ENCODE measurements at places on chromosomes 5 and 9. TPM values are rescaled to one million over a fixed set of nuclear protein-coding genes. Genes with fewer than 3 reads are reported as not detected.

- no peaks in the 10 kb centered on the region for H3K27me3 ChIP-seq
- DNase-seq: peak; percentile 45
- H3K36me3 ChIP-seq: no peaks in the 10 kb centered on the region
Observed at GRCh38 chr9:9942764-9943424, 669.9 kb downstream of the PTPRD start.

GRCh38 chr5:54965806-54966205 lies 19.6 kb downstream of the ESM1 start:
- H3K27ac ChIP-seq: no peak overlapping the region
- H3K4me3 ChIP-seq: no peak overlapping the region
- no peaks in the 10 kb centered on the region for H3K36me3 ChIP-seq
- H3K27me3 ChIP-seq: no peaks in the 10 kb centered on the region
- DNase-seq: peak; percentile 15

GRCh38 chr9:83451308-83451707 lies 86.9 kb downstream of the FRMD3 start:
- H3K27ac ChIP-seq: no peak overlapping the region
- H3K36me3 ChIP-seq: no peaks in the 10 kb centered on the region
- peaks cover 18% of the 10 kb centered on the region for H3K4me1 ChIP-seq
- no peaks in the 10 kb centered on the region for H3K27me3 ChIP-seq

DNA sequence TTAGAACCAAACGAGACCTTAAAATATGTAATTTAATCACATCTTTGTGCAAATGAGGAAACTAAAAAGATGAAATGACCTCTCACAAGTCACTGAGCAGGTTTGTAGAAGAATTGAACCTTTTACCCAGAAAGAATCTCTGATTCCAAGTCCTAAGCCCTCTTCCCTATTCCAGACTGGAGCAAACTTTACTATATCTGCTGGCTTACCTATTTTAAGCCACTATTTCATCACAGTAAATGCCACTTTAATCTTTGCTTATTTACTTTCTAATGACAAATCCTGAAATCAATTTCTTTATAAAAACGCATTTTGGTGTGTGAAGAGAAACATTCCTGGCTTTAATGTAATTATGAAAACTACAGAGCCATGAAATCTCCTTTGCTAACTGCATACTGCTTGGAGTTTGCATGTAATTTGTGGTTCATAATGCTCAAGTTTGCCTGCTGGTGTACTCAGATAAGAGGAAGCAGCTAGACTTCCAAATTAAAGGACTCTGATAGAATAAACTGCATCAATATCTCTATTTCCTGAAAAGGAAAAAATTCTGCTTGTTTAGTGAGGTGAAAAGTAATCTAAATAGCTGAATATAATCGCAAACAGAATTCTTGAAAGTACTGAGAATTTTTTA lies 121.2 kb downstream of the RAB3C start:
- H3K4me3 ChIP-seq: no peak overlapping the region
- no peak for DNase-seq
- H3K27me3 ChIP-seq: no peaks in the 10 kb centered on the region
- no peaks in the 10 kb centered on the region for H3K36me3 ChIP-seq
- H3K4me1 ChIP-seq: peaks cover 8% of the 10 kb centered on the region
- H3K27ac ChIP-seq: no peak overlapping the region

DNA sequence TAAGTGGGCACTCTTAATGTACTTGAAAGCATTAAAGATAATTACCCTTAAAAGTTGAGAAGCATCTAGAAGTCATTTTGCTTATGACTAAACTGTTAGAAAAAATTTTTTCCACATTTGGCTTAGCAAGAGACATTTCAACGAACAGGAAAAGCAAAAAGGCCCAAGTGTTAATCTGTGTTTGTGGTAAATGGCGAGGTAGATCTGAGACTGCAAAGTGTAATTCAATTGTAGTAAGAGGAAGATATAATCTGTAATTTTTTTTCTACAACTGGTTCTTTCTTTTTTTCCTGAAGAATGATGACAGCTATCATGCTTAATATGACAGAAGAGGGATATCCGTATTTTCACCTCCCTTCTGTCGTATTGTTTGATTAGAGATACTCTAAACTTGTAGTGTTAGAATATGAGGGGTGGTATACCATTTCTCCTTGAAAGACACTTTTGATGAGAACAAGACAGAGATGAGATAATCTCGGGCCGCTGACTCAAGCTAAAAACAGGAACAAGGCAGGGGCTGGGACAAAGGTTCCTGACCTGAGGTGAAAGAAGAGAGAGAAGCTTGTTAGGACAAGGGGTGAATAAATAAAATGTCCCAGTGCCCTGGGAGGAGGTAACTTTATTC lies 459.3 kb upstream of the ZNF608 start:
- no peak for DNase-seq
- no peaks in the 10 kb centered on the region for H3K4me1 ChIP-seq
- no peak overlapping the region for H3K27ac ChIP-seq
- no peaks in the 10 kb centered on the region for H3K36me3 ChIP-seq
- no peak overlapping the region for H3K4me3 ChIP-seq

DNA sequence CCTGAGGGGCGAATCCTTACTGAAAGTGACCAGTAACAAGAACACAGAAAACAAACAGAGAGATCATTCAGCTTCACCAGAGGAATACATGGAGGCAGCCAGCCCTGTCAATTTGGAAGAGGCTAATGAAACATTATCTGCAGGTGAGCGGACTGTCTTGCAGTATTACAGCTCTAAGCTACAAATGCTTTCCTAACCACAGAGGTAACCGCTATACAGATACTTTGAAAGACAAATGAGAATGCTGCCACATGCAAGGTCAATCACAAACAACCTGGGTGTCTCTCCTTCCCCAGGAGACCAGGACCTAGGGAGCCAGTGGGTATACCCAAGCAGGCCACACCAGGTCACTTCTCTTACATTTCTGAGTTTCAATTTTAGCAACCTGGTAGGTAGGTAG lies 30.2 kb downstream of the EFNA5 start:
- H3K4me3 ChIP-seq: no peak overlapping the region
- no peak overlapping the region for H3K27ac ChIP-seq
- no peak for DNase-seq
- no peaks in the 10 kb centered on the region for H3K27me3 ChIP-seq
- H3K4me1 ChIP-seq: no peaks in the 10 kb centered on the region

EPB41L4B gene
- total RNA-seq: 20.4 TPM

TPPP gene
- total RNA-seq: 6.3 TPM

BTF3 gene
- 514 TPM for total RNA-seq
